ENCODE measurements at places on chromosomes 5 and 9.

DNA sequence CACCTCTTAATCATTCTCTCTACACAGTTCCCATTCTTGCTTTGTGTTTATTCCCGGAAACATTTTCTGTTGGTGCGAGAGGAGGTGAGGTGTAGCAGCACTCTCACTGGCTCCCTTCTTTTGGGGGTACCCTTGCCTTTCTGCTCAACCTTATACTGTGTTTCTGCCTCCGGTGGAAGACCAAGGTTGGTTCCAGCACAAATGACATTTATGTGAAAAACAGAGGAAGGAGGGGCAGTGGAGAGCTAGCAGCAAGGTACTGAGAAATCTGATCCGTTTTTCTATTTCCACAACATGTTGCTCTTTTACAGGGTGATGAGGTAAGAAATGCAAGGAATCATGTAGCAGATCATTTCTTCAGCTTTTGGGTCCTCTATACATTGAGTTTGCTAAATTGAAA, 648.0 kb upstream of the DMAC1 start:
- DNase-seq: no peak
- H3K36me3 ChIP-seq: no peaks in the 10 kb centered on the region
- H3K27me3 ChIP-seq: no peaks in the 10 kb centered on the region
- no peaks in the 10 kb centered on the region for H3K4me1 ChIP-seq

- no peaks in the 10 kb centered on the region for H3K27me3 ChIP-seq
- DNase-seq: peak; percentile 35
- peaks cover 14% of the 10 kb centered on the region for H3K4me1 ChIP-seq
- peak overlapping the region; percentile 86 for H3K27ac ChIP-seq
Measured at GRCh38 chr5:177456976-177457851, 10.6 kb downstream of the PRR7 start.

GRCh38 chr5:163498886-163499285, 6.5 kb upstream of the MAT2B start:
- H3K4me1 ChIP-seq: peaks cover 12% of the 10 kb centered on the region
- H3K36me3 ChIP-seq: peaks cover 2% of the 10 kb centered on the region
- H3K27ac ChIP-seq: no peak overlapping the region
- no peak for DNase-seq
- H3K4me3 ChIP-seq: no peak overlapping the region
- no peaks in the 10 kb centered on the region for H3K27me3 ChIP-seq

DNA sequence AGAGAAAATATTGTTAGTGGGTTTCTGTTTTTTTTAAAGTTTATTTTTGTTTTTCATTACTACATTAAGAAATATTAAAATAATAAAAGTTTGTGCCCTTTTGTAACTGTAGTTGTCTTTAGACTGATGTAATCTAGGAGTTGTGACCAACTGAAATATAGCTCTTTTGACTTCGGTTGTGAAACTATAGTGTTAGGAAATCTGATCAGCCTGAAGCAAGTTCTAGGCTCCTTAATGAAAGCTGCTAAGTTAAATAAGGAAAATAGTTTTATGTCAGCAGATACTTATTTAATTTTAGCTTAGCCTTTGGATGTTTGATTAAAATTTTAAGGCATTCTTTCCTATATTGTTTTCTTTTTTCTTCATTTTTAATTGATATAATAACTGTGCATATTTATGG, 14.2 kb downstream of the AP3S1 start:
- H3K4me1 ChIP-seq: peaks cover 29% of the 10 kb centered on the region
- no peak overlapping the region for H3K4me3 ChIP-seq
- H3K27me3 ChIP-seq: no peaks in the 10 kb centered on the region
- H3K27ac ChIP-seq: no peak overlapping the region
- no peak for DNase-seq
- H3K36me3 ChIP-seq: peaks cover 4% of the 10 kb centered on the region

DNA sequence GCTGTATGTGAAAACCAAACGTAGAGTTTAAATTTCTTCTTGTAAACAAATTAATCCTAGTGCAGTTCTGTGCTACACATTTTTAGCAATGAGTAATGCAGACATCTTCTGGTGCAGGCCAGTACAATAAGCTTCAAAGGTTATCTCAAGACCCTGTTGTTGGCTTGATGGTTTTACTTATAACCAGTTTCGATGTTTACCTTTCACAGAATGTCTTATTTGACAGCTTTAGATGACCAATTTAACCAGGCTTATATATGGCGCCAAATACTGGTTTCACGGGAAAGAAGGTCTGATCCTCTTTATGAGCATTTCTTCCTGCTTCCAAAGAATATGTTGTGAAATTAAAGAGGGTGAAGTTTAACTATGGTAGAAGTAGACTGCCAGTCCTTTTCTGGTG, 9.9 kb downstream of the ZFAND5 start:
- no peak for DNase-seq
- H3K36me3 ChIP-seq: peaks cover 87% of the 10 kb centered on the region
- H3K27me3 ChIP-seq: no peaks in the 10 kb centered on the region
- no peak overlapping the region for H3K4me3 ChIP-seq
- peak overlapping the region; percentile 6 for H3K27ac ChIP-seq

GRCh38 chr5:111537141-111538024, 25.0 kb upstream of the STARD4 start:
- H3K27me3 ChIP-seq: peaks cover 29% of the 10 kb centered on the region
- no peak overlapping the region for H3K27ac ChIP-seq
- H3K4me1 ChIP-seq: no peaks in the 10 kb centered on the region
- H3K4me3 ChIP-seq: no peak overlapping the region
- H3K36me3 ChIP-seq: peaks cover 3% of the 10 kb centered on the region
- no peak for DNase-seq

GRCh38 chr5:172696171-172696849, 55.2 kb downstream of the NEURL1B start:
- H3K27ac ChIP-seq: peak overlapping the region; percentile 99
- no peak for DNase-seq
- H3K4me3 ChIP-seq: peak overlapping the region; percentile 96

DNA sequence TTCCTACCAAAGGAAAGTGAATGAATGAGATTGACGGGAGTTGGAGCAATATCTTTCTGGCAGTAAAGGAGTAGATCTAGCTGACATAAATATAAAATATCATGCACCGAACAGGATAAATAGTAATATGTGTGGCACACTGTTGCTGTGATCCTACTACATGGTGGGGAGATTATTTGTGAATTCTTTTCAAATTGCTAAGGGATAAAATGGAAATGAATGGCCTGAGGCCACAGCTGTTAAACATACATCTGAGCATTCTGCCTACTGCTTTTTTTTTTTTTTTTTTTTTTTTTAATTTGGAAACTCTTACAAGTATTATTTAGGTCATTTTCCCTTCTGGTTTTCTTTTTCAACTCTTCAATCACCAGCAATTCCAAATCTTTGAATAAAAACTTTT, 66.8 kb downstream of the MEF2C start:
- H3K4me1 ChIP-seq: no peaks in the 10 kb centered on the region
- no peak overlapping the region for H3K4me3 ChIP-seq
- no peaks in the 10 kb centered on the region for H3K27me3 ChIP-seq
- no peak for DNase-seq
- no peaks in the 10 kb centered on the region for H3K36me3 ChIP-seq

DNA sequence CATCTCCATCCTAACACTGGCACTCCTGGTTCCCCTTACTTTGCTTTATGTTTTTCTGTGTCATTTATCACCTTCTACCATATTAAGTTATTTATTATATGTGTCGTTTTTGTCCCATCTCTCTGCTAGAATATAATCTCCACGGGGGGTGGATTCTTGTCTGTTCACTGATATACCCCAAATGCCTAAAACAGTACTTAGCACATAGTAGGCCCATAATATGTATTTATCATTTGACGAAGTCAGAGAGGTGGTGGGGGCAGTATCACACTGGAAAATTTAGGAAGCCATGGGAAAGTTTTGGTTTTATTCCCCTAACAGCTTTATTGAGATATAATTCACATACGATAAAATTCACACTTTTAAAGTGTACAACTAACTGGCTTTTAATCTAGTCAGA, 14.4 kb downstream of the ZCCHC9 start:
- peak overlapping the region; percentile 12 for H3K27ac ChIP-seq
- DNase-seq: no peak
- H3K4me3 ChIP-seq: no peak overlapping the region
- no peaks in the 10 kb centered on the region for H3K27me3 ChIP-seq
- H3K4me1 ChIP-seq: no peaks in the 10 kb centered on the region

All from effector memory CD8-positive, alpha-beta T cell (primary cell).